ENCODE measurements at places on chromosomes 3 and 15. TPM values are rescaled to one million over a fixed set of nuclear protein-coding genes. Genes with fewer than 3 reads are reported as not detected.

DNA sequence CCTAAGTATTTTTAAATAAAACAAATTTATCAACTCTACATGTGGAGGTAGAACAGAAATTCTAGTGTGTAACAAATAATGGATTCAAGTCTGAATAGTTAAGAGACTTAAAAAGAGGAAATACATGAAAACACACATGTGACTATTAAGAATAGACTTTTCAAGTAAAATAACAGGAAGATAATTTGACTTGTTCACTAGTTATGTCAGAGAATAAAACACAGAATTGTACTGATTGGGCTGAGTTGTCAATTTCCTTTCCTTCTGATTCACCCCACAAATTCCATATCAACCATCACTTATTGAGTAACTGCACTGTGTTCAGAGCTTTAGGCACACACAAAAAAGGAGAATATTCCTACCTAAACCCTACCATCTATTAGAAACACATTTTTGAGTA lies 557.2 kb downstream of the TUSC7 start:
- H3K4me1 ChIP-seq = no peaks in the 10 kb centered on the region
- no peaks in the 10 kb centered on the region for H3K27me3 ChIP-seq
- no peaks in the 10 kb centered on the region for H3K36me3 ChIP-seq
- no peak for DNase-seq
- H3K4me3 ChIP-seq = no peak overlapping the region
- H3K27ac ChIP-seq = no peak overlapping the region

- no peak for DNase-seq
- no peak overlapping the region for H3K27ac ChIP-seq
- no peaks in the 10 kb centered on the region for H3K36me3 ChIP-seq
- no peak overlapping the region for H3K4me3 ChIP-seq
Measured at GRCh38 chr3:23720885-23721284, 84.9 kb upstream of the UBE2E1 start.

- no peaks in the 10 kb centered on the region for H3K4me1 ChIP-seq
- H3K36me3 ChIP-seq = no peaks in the 10 kb centered on the region
- H3K4me3 ChIP-seq = no peak overlapping the region
- no peaks in the 10 kb centered on the region for H3K27me3 ChIP-seq
- H3K27ac ChIP-seq = no peak overlapping the region
- DNase-seq = no peak
Measured at GRCh38 chr3:185082149-185082548, 70.7 kb downstream of the C3orf70 start.

- no peak overlapping the region for H3K27ac ChIP-seq
- no peak overlapping the region for H3K4me3 ChIP-seq
- no peaks in the 10 kb centered on the region for H3K4me1 ChIP-seq
- DNase-seq = no peak
Measured at GRCh38 chr3:137524751-137525150, 239.4 kb upstream of the SOX14 start.

- peaks cover 79% of the 10 kb centered on the region for H3K36me3 ChIP-seq
- H3K27me3 ChIP-seq = no peaks in the 10 kb centered on the region
- H3K4me1 ChIP-seq = no peaks in the 10 kb centered on the region
- H3K4me3 ChIP-seq = no peak overlapping the region
Measured at GRCh38 chr3:33067484-33067883, 29.5 kb downstream of the GLB1 start.

- peaks cover 18% of the 10 kb centered on the region for H3K4me1 ChIP-seq
- H3K27ac ChIP-seq = peak overlapping the region; percentile 86
- H3K27me3 ChIP-seq = no peaks in the 10 kb centered on the region
- H3K36me3 ChIP-seq = no peaks in the 10 kb centered on the region
- no peak overlapping the region for H3K4me3 ChIP-seq
Measured at GRCh38 chr15:97691078-97691477, 269.4 kb upstream of the ARRDC4 start.

DNA sequence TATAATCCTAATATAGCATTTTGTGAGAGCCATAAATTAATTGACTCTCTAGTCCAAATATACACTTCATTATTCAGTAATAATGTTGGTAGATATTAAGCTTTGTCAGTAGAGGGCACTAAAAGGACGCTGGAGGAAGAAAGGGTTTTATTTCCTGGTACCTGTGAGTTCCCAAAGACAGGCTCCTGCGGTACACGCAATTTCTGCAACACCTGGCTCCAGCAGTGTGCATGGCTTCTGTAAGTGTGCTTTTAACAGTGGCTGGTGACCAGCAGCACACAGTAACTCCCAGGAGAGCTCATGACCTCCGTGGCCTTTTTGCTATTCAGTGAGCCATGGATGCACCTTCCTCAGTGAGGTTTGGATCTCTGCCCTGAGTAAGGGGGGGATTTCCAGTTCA lies 338.3 kb upstream of the ZNF385D start:
- no peaks in the 10 kb centered on the region for H3K36me3 ChIP-seq
- no peak overlapping the region for H3K4me3 ChIP-seq
- peaks cover 6% of the 10 kb centered on the region for H3K4me1 ChIP-seq
- H3K27ac ChIP-seq = no peak overlapping the region
- no peaks in the 10 kb centered on the region for H3K27me3 ChIP-seq

DNA sequence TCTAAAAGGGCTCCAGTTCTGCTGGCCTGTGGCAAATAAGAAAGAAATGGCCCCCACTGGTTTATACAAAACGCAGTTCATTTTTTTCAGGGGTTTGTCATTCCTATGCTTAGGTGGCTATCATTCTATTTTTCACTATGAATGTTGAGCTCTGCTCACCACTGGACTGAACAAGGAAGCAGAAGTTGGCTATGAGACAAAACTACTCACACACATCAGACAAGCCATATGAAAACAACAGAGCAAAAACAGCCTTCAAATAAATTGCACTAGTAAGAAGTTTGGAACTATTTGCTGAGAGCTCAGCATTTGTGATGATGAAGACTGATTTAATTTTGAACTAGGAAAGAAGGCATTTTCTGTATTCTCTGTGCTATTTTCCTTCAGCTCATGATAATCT lies 328.5 kb downstream of the MECOM start:
- no peak overlapping the region for H3K27ac ChIP-seq
- H3K4me1 ChIP-seq = no peaks in the 10 kb centered on the region
- DNase-seq = no peak
- no peaks in the 10 kb centered on the region for H3K27me3 ChIP-seq

ZMYND10 gene
- total RNA-seq = 0.99 TPM

- peaks cover 69% of the 10 kb centered on the region for H3K36me3 ChIP-seq
- DNase-seq = no peak
- no peaks in the 10 kb centered on the region for H3K4me1 ChIP-seq
- H3K4me3 ChIP-seq = no peak overlapping the region
- no peak overlapping the region for H3K27ac ChIP-seq
Measured at GRCh38 chr15:51004103-51004551, 90.6 kb downstream of the TNFAIP8L3 start.
